ENCODE measurements at places on chromosomes 6 and 20.

DNA sequence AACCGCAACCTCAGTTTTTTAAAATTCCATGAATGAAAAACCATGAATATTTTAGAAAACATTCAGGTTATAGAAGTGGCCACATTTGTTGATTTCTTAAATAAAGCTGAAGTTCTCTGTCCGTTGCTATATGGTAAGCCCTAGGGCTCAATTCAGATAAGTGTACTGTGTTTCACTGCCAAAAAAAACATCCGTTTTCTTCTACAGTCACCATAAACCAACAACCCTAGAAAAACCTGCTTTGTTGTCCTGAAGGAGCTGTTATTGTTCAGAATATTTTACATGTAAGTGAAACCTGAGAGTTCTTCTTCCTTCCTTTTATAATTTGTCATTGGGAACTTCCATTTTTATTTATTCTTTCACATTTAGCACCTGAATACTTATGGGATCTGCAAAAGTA, 274.1 kb downstream of the TFAP2A start:
- DNase-seq: no peak

GRCh38 chr6:130485870-130486269, 120.1 kb downstream of the TMEM200A start:
- DNase-seq: no peak

DNA sequence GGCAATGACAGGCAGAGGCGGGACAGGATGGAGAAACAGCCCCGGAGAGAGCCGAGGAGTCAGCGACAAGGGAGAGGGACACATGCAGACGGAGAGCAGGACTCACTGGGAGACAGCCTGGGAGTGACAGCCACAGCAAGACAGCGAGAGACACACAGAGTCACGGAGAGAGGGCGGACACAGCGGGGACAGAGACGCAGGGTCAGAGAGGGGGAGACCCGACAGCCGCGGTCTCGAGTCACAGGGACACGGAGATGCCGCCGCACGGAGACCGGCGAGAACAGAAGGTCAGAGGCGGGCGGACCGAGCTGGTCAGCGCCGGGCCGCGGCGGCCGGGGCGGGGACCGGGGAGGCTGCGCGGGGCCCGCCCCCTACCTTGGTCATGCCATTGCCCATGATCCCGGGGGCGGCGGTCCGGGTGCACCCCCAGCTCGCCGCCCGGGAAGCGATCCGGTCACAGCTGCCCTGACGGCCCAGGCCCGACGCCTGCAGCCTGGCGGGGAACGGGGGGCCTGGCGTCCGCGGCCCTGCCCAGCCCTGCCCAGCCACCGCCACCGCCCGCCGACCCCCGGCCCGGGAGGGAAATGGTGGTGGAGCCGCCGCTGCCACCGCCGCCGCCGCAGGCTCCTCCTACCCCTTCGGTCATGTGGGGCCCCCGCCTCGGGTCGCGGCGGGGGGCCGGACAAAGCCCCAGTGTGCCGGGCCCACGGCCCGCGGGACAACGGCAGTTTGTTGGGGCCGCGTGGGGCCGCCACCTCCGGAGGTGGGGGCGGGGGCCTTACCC, at the start of the genes DUSP15 and TTLL9:
Gene DUSP15, minus strand, starts transcription at position 586 of the 784 bp plus-strand sequence. Its CDS starts 190 bp downstream, at position 396.
Gene TTLL9, plus strand, starts transcription at position 693 of the 784 bp plus-strand sequence. CDS start 493 bp downstream, outside the sequence.
- DNase-seq: peak; percentile 29

GRCh38 chr6:15510536-15511247, 152.1 kb downstream of the DTNBP1 start:
- DNase-seq: no peak

DNA sequence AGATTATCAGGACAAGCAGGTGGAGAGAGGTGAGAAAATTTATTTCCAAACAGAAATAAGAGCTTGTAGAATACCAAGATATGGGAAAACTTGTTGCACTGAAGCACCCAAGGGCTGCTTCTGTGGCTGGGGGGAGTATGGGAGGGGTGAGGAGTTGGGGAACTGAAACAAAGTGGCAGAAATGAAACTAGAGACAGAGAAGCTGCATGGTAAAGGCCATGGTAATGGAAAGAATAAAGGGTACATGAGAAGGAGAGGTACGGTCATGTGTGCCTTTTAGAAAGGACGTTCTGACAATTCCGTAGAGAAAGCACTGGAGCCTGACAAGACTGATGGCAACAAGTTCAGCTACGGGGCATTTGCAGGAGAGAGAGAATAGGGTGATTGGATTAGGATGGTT, 51.6 kb upstream of the RIN2 start:
- no peak for DNase-seq

DNA sequence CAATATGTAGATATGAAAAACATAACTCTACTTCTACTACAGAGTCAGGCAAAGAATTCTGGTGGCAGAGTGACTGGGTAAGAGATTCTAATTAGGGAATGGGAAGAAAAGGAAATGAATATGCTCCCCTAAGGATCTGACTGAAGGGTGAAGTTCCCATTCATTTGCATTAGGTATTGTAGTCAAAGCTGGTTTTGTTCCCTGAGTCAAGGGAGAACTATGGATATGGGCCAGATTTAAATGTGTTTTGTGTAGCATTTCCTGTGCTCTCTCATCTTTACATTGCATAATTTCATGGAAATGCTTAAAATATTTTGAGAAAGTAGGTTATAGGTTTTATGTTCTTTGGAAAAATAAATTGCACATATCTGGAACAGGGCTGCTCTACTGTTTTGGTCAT, 299.7 kb downstream of the BTBD3 start:
- no peak for DNase-seq

GRCh38 chr6:97572943-97573342, 289.9 kb upstream of the MMS22L start:
- DNase-seq: no peak

GRCh38 chr6:26159357-26160273, 72.4 kb downstream of the HFE start:
- peak; percentile 85 for DNase-seq

DNA sequence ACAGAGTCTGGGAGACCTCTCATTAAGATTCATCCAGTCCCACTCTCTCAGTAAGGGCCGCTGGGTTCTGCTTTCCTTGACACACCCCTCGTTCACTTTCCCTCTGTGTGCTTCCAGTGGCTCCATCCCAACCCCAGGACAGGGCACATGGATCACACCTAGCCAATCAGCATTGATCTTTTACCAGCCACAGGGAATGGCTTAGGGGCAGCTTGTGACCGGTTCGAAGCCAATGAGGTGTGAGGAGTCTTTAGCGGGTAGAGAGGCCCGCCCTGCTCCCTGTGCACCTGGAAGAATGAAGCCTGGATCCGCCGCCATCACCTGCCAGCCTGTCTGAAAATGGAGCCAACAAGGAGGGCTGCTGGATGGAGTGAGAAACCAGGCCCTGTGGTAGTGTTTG, 35.2 kb upstream of the OVOL2 start:
- no peak for DNase-seq

DNA sequence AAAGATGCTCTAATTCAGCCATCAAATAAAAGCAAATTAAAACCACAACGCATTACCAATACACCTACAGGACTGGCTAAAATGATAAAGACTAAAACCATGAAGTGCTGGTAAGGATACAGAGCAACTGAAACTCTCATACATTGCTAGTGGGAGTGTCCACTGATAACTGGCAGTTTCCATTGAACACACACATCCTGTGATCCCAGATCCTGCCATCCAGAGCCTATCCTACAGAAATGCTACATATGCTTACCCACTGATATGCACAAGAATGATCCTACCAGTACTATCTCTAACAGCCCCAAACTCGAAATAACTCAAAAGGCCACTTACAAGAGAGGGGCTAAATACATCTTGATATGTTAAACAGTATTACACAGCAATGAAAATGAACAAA, 81.0 kb downstream of the FYN start:
- DNase-seq: no peak

GRCh38 chr6:148516217-148516616, 173.6 kb downstream of the SASH1 start:
- DNase-seq: no peak

DNA sequence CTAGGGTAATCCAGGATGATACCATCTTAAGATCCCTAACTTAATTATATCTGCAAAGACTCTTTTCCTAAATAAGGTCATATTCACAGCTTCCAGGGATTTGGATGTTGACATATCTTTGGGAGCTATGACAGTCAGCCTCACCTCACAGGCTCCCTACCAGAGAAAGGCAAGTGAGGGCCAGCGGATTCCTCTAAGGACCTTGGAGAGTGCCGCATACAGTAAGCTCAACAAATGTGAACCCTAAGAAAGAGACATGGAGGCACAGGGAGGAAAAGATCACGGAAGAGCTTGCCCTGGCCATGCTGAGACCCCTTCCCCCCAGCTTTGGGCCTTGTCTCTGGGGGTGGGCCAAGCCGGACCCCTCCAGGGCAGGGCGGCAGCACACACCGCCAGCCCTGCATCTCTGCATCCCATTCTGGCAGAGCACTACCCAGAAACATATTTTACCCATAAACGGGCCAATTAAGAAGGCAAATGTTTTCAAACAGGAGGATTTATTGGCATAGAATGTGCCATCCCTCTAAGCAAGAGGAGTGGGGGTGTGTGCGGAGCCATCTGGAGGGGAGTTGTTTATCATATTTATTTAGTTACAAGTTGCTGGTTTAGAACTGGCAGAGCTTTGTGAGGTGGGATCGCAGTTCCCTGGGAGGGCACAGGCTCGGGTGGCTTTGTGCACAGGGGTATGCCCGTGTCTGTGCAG, 55.4 kb downstream of the CHMP4B start:
- DNase-seq: no peak

- DNase-seq: no peak
These were observed 115.4 kb downstream of the INSM1 start for GRCh38 chr20:20483328-20483727.

DNA sequence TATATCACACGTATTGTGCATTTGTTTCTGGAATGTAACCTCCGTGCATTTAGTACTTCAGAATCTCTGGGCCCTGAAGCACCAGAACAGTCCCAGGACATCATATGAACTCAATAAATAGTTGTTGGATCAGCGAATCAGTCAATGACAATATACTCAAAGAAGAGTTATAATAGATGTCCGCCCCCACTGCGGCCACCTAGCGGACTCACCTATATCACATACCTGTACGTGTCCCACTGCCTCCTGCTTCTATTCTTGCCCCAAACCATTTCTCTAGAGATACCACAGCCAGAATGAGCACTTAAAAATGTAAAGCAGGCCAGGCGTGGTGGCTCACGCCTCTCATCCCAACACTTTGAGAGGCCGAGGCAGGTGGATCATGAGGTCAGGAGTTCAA, 73.9 kb downstream of the DCDC2 start:
- no peak for DNase-seq
